AG04450 (cell line): ENCODE measurements at places on chromosomes 2 and 18.

- no peak for DNase-seq
Observed at GRCh38 chr2:168926621-168927386, 25.7 kb downstream of the G6PC2 start.

- DNase-seq = no peak
Observed at GRCh38 chr18:58687871-58688308, 16.6 kb downstream of the MALT1 start.

GRCh38 chr2:149221898-149222297, 108.5 kb upstream of the LYPD6 start:
- no peak for DNase-seq

- no peak for DNase-seq
Observed at GRCh38 chr2:143842836-143843235, 677.1 kb downstream of the ZEB2 start.

- no peak for DNase-seq
Observed at GRCh38 chr2:88161446-88162244, 8.5 kb upstream of the THNSL2 start.

DNA sequence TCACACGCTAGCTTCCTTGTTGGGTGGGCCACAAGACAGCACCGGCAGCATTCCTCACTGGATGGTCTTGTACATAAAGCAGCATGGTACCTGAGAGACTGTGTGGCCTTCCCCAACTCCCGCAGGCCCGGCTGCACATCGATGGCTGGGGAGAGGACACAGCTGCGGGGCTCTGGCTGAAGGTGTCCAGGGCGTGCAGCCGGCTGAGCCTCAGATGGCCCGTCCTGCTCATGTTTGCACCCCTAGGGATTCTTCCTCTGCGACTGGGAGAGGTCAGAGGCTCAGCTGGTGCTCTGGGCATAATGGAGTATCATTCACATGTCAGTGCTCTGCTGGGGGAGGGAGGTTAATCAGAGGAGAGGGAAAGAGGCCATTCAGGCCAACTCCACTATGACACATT, 207.9 kb downstream of the SEPTIN10 start:
- no peak for DNase-seq

GRCh38 chr2:80348953-80349352, 44.4 kb upstream of the LRRTM1 start:
- DNase-seq = no peak

- no peak for DNase-seq
Observed at GRCh38 chr2:39540414-39540813, 103.3 kb upstream of the MAP4K3 start.

DNA sequence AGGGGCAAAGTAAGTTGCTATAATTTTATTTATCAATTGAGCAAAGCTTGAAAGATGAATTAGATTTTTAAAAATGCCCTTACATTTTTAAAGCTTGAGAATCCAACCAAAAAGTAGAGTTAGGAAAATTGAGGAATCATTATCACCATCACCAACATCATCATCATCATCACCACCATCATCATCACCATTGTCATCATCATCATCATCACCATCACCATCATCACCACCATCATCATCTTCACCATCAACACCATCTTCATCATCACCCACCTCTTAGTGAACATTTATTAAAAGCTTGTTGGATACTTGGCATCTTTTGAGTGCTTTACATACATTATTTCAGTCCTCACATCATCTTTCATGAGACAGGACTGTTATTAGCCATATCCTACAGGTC, 504.4 kb upstream of the TNP1 start:
- no peak for DNase-seq

- DNase-seq = no peak
Observed at GRCh38 chr18:7722955-7723354, 155.8 kb downstream of the PTPRM start.

GRCh38 chr2:158317642-158318041, 138.9 kb downstream of the CCDC148 start:
- no peak for DNase-seq

- no peak for DNase-seq
Observed at GRCh38 chr2:171566057-171566456, 43.8 kb downstream of the CYBRD1 start.

DNA sequence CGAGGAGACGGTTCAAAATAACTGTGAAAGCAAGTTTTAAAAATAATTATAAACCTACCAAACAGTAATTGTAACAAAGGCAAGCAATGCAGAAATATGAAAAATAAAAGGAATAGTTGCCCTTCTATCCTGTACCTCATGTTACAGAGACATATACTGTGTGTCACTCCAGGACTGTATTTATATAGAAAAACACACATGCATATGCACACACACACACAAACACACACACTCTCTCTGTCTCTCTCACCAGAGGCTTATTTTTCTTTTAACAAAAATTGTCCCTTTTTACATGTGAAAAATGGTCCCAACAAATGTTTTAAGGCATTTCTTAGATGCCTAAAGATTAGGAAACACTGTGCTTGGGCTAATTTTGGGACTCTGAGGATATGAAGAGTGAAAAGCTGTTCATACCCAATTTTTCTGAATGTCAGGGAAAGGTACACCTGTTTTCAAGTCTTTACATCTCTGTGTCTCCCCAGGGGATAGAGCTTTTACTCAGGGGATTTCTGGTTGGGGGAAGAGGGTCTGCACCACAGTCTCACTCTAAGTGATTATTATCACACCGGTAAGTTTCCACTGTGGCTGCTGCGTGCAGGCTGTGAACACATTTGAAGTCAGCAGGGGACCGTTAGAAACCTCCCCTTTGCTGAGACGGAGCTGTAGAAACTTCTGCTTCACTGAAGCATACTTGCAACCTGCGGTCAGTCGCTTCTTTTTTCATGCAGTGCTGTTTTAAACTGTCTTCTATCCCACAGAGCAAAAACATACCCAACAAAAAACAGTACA, 51.4 kb upstream of the SPAG16 start:
- no peak for DNase-seq

GRCh38 chr18:77056344-77057005, 76.1 kb downstream of the MBP start:
- no peak for DNase-seq

DNA sequence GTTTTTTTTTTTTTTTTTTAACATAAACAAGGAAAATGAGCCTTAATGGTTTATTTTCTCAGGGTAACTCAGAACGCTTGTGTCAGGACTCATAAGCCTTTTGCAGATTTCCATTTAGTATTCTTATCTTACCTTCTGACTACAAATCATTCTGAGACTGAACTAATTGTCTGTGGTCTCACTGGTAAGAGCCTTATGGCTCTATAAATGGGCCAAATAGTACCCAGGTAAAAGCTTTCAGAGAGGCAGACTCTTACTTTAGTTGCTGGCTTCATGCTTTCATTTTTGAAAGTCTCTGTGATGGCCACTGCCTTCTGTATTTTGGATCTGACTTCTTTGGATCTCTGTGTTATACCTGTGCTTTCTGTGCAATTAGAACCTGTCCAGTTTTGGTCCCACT, 403.4 kb downstream of the RIT2 start:
- DNase-seq = no peak

- DNase-seq = no peak
Observed at GRCh38 chr2:85777441-85777861, 23.7 kb downstream of the ATOH8 start.

DNA sequence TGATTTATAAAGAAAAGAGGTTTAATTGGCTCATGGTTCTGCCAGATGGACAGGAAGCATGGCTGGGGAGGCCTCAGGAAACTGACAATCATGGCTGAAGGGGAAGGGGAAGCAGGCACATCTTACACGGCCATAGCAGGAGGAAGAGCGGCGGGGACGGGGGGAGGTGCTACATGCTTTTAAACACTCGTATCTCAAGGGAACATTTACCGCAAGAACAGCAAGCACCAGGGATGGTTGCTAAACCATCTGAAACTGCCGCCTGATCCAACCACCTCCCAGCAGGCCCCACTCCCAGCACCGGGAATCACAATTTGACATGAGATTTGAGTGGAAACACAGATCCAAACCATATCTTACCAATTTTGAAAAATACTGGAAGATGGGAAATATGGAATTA, 362.8 kb downstream of the FBXO15 start:
- DNase-seq = no peak

DNA sequence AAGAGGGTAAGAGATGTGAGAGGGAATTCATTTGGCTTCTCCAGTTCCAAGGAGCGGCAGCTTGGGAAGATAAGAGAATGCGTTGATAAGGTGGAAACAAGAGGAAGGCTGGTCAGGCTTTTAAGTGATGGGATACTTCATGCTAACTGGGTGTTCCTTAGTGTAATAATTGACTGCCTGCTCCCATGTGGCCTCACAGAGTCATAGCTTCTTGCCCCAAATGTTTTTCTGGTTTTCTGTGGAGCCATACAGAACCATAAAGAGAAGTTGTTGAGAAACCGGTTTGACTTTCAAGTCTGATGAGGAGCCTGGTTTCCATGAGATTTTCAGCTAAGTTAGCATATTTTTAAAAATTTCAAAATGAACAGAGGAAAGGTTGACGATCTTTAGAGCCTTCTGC, 97.5 kb upstream of the ZFP36L2 start:
- no peak for DNase-seq

DNA sequence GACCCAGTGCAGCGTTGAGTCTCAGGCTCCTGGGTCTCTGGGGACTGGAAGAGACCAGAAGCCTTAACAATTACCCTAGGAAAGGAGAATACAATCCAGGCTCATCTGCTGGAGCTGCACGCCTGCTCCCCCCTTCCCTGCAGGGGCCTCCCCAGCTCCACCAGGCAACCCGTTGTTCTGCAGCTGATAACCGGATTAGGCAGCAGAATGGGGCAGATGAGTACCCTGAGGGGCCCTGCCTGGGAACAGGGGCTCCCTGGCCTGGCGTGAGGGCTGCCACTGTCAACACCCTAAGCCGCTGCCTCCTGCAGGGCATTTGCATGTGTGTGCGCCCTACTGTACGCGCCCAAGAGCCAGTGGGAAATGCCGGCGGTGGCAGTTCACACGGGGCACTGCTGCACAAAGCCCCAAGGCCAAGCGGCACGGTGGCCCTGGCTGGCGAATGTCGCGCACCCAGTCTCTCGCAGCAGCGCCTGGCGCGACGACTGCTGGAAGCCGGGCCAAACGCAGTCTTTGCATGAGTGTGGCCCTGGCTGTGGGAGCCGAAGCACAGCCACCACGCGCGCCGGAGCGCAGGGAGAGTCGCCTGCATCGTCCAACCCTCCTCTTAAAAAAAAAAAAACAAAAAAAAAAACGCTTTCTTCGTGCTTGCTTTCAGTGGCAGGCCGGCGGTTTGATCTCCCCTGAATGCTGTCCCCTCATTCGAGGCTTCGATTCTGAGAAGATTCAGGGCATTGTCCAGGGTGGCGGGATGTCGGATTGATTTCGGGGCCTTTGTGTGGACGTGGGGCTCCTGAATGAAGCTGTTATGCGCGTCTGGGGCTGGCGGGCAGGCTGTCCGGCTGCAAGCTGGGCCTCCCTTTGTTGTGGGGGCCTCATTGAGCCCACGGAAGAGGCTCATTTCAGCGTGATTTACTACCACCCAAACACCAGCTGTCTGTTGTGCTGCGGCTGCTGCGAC, 63.8 kb downstream of the SETBP1 start:
- DNase-seq = no peak

- DNase-seq = no peak
Observed at GRCh38 chr2:80057956-80058355, 246.6 kb downstream of the LRRTM1 start.

GRCh38 chr2:240214790-240215675, 74.6 kb upstream of the OTOS start:
- DNase-seq = no peak

DNA sequence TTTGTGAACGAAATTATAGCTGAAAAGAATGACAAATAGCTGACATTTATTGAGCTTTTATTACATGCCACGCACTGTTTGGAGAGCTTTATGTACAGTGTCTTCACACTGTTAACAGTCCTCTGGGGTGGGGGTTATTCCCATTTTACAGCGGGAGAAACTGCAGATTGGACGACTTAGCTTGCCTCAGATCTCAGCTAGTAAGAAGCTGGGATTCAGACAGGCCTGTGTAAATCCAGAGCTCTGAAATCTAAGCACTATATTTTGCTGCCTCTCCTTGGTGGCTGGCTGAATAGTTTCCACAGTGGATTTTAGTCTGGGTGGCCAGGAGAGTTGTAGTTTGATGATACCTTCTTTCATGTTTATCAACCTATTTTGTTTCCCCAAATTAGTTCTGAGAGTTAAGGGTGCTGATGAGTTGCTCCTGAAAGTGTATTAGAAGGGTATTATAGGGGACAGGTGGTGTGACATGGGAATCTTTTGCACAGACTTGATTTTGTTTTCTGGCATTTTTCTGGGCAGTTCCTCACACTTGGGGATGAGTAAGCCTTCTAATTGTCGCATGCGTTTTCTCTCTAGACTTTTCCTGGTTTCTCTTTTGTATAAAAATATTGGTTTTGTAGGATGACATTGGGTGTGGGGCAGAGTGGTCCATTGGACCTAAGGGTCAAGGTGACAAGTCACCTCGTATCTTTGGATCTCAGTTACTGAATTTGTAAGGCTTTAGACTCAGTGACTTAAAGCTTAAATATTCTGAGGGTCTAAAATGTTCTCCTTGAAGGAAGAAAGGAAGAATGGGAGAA, 1.5 kb downstream of the ACSL3 start:
- no peak for DNase-seq

DNA sequence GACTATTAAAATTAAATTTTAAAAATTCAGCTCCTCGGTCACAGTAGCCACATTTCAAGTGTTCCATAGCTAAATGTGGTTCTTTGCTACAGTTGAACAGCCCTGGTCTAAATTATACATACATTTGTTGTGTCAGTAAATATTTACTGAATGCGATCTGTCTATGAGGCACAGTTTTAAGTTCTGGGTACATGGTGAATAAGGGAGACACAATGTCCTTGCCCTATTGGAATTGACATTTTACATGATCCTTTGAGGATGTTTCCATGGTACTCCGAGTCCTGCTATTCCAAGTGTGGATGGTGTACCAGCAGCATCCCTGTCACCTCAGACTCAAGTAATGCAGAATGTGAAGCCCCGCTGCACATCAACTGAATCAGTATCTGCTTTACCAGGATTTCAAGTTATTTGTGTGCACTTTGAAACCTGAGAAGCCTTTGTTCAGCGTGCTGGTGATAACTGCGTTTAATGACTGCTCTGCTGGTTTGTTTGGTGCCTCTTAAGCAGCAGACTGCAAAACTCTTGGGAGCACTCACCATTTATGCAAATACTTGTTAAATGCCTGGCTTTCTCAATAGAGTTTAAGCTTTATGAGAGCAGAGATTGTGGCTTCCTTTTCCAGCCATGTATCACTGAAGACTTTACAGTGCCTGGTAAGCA, 1.5 kb downstream of the GALNT1 start:
- no peak for DNase-seq

- peak; percentile 41 for DNase-seq
Observed at GRCh38 chr2:52222128-52222527, 1190.2 kb upstream of the NRXN1 start.

- DNase-seq = no peak
Observed at GRCh38 chr2:224944707-224945547, 97.3 kb downstream of the DOCK10 start.
